Activated naive CD4-positive, alpha-beta T cell treated with anti-CD3 and anti-CD28 coated beads for 36 hours (primary cell): ENCODE measurements at places on chromosomes 2 and 18. TPM values are rescaled to one million over a fixed set of nuclear protein-coding genes. Genes with fewer than 3 reads are reported as not detected.
A peak's percentile ranks its signal among the peaks of the same experiment; 100 is the strongest.

DNA sequence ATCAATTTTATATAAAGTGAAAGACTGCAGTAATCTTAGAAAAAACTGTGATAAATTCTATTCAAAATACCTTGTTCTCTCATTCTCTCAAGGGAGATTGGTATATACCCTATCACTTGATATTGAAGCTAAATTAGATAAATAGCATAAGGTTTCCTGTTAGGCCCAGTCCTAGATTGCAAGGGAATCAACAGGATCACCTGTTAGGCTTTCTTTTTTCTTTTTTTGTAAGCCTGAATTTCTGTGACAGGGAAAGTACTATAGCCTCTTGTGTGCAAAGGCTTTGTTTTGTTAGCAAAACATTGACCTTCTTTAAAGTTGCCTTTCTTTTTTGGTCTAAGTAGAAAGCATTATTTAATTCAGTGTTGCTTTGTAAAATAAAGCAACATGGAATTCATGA, 100.0 kb downstream of the HAUS1 start:
- H3K27me3 ChIP-seq = no peaks in the 10 kb centered on the region
- peaks cover 81% of the 10 kb centered on the region for H3K4me1 ChIP-seq
- H3K27ac ChIP-seq = no peak overlapping the region
- no peak for DNase-seq
- no peaks in the 10 kb centered on the region for H3K36me3 ChIP-seq

DNA sequence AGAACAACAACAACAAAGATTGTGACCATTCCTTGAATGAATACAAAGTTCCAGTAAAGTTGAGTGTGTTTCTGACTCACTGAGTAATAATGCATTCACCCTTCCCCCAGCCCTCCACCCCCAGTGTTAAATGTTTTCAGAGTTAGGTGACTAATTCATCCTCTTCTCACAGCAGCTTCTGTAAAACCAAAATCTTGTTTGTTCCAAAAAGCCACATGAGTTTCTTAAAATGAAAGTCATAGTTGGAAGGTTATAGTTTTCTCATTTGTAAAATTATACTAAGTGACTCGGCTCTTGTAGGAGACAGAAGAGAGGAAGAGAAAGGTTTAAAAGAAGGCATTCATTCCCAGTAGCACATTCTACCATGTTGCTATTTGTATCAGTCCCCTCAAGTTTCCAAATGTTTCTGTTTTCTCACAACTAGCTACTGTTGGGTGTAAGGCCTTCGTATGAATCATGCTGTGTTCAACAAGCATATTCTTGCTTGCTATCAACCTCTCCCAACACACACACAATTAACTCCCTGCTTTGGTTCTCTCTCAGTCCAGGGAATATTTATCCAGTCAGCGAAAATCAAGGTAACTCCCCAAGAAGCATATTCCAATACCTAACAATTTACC, 75.3 kb downstream of the MBD2 start:
- peaks cover 20% of the 10 kb centered on the region for H3K36me3 ChIP-seq
- H3K27ac ChIP-seq = peak overlapping the region; percentile 97
- peak; percentile 92 for DNase-seq
- no peaks in the 10 kb centered on the region for H3K27me3 ChIP-seq

- no peak overlapping the region for H3K4me3 ChIP-seq
- H3K4me1 ChIP-seq = no peaks in the 10 kb centered on the region
- DNase-seq = no peak
- H3K36me3 ChIP-seq = no peaks in the 10 kb centered on the region
These were observed 2041.2 kb upstream of the PIK3C3 start for GRCh38 chr18:39913672-39914366.

DNA sequence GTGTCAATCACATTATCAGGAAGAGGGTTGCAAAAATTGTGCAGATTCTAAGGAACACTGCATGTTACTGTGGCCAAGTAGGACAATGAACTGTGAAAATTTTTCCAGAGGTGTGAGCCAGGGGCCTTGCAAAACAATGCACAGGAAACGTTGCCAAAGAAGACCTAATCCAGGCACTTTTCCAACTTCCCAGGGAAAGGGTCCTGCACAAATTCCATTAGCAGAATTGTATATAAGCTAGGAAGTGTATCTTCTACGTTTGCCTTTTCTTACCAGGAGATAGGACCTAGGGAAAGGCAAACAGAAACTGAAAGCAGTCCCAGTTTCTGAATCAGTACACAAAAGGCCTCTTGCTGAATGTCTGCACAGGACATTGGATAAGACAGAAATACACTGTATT, 1888.3 kb upstream of the CELF4 start:
- no peak overlapping the region for H3K4me3 ChIP-seq
- DNase-seq = no peak
- no peaks in the 10 kb centered on the region for H3K4me1 ChIP-seq
- no peaks in the 10 kb centered on the region for H3K36me3 ChIP-seq
- no peak overlapping the region for H3K27ac ChIP-seq

DNA sequence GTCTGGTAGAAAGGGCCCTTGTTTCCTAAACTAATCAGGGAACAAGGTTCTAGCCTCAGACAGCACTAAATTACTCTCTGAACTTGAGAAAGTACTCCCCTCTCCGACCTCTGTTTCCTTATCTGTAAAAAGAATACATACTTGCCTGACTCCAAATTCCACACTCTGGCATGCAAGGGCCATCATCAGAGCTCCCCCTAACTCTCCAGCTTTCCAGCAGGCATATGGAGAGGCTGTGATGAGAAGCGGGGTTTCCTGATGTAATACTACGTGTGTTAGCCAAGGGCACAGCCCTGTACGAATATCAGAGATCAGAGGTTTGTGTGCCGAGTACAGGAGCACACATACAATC, 1.8 kb upstream of the EVA1A start:
- H3K4me1 ChIP-seq = peaks cover 13% of the 10 kb centered on the region
- DNase-seq = no peak
- H3K27me3 ChIP-seq = peaks cover 38% of the 10 kb centered on the region

DNA sequence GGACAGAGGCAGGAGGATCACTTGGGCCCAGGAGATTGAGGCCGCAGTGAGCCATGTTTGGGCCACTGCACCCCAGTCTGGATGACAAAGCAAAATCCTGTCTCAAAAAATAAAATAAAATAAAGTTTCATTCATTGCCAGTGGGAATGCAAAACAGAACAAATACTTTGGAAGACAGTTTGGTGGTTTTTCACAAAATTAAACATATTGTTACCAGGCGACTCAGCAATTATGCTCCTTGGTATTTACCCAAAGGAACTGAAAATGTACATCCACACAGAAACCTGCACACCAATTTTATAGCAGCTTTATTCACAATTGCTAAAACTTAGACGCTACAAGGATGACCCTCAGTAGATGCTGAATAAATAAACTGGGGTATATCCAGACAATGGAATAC, 35.8 kb downstream of the FOSL2 start:
- peaks cover 23% of the 10 kb centered on the region for H3K4me1 ChIP-seq
- no peak for DNase-seq
- H3K4me3 ChIP-seq = no peak overlapping the region
- H3K36me3 ChIP-seq = no peaks in the 10 kb centered on the region
- no peak overlapping the region for H3K27ac ChIP-seq

DNA sequence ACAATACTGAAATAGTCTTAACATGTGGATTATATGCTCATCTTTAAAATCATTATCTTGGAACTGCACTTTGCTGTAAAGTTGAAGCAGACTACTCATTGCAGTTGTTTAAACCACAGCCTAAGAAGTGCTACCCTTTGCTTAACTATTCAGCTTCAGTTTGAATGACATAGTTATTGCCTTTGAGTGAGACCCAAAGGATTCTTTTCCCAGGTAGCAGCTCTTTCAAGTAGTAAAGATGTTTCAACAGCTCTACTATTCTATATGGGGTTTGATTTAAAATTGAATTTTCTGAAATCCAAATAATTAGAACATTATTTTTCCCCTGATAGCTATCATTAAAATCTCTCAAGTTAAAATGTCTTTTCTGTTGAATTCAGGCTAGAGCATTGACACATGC, 1.1 kb downstream of the SCG2 start:
- no peak overlapping the region for H3K27ac ChIP-seq
- DNase-seq = no peak
- peaks cover 7% of the 10 kb centered on the region for H3K27me3 ChIP-seq
- no peak overlapping the region for H3K4me3 ChIP-seq

DNA sequence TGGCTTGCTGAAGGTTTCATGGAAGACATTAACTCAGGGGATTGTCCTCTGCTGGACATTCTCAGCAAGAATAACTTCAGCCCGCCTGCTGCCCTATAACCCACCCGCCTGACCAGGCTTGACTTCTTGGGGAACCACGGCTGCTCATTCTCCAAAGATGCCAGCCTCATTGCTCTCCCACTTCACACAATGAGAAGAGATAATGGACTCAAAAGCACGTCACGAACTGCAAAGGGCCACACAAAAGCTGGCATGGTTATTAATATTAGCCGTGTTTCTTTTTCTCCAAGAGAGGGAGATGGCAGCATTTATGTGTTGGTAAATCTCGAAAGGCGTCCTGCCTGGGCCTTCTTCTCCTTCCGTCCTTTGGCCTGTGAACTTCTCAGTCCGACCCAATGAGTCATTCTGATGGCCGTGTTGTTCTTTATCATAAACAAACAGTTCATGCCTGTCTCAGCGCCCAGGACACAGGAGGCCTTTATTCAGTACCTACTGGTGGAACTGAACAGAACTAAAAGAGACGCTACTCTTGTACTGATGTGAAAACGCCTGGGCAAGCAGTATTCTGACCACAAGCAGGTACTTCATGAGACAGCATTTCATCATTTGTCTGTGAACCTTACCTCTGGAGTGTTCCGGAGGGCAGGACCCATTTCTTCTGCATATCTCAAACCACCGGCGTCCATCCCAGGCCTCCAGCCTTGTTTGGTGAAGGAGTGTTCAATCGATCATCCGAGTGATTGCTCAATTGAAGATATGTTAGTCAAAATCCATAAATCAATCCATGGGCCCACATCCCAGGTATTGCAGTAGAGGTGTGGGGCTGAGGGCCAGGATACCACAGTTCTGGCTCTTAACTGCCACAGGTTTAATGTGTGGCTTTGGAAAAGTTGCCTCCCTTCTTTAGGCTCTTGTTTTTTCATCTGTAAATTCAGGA, 25.1 kb upstream of the KLHL29 start:
- peaks cover 20% of the 10 kb centered on the region for H3K27me3 ChIP-seq
- H3K36me3 ChIP-seq = no peaks in the 10 kb centered on the region
- no peaks in the 10 kb centered on the region for H3K4me1 ChIP-seq
- H3K27ac ChIP-seq = no peak overlapping the region
- no peak overlapping the region for H3K4me3 ChIP-seq

The FAHD2A gene
- total RNA-seq = 50.7 TPM

The ZNF804A gene
- total RNA-seq = not detected

The SMIM21 gene
- not detected for total RNA-seq
